Caco-2 (cell line): ENCODE measurements at places on chromosomes 4 and X.

DNA sequence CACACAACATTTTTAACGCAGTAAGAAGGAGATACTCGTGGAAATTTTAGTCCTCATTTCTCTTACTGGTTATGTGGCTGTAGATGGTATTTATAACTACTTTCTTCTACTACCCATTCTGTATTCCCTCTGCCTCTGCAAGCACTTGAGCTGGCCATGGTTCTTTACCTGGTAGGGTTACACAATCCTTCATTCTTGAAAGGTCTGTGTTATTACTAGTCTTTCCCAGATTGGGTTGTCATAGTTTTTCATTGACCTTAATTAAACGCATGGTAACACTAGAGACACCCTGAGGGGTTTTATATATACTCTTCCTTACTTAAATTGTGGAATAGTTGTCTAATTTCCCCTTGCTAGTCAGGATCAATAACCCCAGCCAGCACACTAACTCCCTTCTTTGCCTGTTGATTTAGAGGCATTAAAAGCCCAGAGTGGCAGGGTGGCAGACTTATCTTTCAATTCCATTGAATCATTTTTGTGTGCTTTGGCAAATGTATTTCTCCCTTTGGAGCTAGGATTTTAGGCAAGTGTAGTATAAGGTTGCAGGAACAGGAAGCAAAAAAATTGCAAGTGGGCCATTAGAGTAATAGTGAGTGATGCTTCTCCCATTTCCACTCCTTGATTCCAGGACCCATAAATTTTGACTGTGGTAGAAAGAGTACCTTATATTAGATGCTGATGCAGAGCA, 113.6 kb upstream of the EMCN start:
- no peak for DNase-seq

DNA sequence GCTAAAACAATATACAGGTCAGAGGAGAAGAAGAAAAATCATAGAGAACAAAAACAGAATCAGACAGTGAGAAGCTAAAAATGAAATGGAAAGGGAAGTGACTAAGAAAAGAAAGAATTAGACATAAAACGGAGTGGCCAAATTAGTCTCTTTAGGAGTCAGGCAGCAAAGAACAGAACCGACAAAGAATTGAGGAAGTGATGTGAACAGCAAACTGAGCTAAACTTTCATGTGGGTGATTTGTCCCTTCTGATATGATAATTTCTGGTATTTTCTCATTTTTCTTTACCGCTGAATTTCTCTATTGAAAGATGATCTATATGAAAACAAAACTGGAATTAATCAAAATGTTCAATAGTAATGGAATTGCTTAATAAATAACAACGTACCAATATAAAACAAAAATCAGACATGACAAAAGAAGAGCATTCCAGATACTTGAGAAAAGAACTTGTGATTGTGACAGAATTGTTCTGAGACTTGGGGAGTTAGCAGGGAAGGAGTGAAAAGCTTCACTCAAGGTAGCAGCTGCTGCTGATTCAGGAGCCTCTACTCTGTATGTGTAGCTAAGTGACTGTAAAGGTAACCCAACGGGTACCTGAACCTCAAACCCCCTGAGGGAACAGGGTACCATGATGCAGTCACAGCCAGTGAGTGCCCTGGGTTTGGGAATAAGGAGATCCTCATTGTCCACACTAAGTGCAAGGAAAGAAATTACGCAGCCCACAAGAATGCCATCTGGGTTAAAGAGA, 8.8 kb downstream of the TAPT1 start:
- DNase-seq = no peak

GRCh38 chr4:141972950-141973349, 336.6 kb downstream of the IL15 start:
- no peak for DNase-seq

DNA sequence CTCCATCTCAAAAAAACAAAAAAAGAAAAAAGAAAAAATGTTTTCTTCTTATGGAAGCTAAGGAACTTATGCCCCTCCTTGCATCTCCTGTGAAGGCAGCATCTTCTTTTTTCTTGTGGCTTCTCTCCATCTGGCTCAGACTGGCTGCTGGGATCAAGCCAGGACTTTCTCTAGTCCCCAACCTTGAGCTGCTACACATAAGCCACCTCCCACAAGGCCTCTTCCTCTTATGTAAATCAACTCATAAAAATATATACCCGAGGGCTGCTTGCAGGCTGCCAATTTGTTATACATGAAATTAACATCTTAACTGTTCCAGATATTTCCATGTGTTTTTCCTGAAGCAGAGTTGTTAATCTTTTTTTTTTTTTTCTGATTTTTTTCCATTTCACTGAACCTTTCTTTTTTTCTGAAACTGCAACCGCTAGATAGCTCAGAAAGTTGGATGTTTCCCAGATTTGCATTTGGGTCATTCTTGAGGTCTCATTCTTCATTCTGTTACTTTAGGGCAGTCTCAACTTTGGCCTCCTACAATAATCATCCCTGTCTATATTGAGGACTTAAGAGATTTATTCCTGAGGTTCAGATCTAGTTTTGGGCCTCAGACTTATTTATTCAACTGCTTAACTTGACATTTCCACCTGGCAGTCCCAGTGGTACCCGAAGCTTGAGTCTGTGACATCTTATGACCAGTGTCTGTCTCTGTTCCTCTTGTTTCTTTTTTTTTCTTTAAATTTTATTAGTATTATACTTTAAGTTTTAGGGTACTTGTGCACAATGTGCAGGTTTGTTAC, 10.3 kb downstream of the SNX25 start:
- DNase-seq = no peak

DNA sequence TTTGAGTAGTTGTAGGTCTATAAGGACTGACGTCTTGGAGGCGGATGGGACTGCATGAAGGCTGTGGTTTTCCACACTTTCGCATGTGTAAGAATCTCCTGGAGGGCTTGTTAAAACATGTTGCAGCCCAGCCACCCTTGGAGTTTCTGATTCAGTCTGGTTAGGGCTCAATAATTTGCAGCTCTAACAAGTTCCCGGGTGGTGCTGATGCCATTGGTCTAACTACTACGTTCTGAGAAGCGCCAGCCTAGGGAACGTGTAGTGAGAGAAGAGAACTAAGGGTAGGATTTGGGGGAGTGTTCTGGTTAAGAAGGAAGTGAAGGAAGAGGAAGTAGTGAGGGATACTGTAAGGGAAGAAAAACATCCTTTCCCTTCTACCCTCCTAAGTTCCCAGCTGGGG, 138.9 kb downstream of the LARP7 start:
- no peak for DNase-seq

GRCh38 chr4:19123681-19124080, 1102.1 kb upstream of the LCORL start:
- DNase-seq = no peak

DNA sequence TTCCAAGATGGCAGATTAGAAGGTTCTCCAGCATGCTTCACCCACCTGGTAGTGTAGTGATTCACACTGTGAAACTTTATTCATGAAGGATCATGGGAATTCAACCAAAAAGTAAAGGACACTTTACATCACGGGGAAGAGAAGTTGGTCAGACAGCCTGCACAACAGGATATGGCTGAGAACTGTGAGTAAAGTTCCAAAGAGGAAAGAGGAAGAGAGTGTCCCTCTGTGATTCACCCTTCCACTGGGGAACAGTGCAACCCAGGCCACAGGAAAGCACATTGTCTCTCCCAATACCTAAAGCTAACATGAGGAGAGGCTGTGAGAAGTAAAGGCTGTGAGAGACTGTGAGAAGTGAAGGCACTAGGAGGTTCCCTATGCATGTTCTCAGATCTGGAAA, 137.2 kb downstream of the STPG2 start:
- DNase-seq = no peak

DNA sequence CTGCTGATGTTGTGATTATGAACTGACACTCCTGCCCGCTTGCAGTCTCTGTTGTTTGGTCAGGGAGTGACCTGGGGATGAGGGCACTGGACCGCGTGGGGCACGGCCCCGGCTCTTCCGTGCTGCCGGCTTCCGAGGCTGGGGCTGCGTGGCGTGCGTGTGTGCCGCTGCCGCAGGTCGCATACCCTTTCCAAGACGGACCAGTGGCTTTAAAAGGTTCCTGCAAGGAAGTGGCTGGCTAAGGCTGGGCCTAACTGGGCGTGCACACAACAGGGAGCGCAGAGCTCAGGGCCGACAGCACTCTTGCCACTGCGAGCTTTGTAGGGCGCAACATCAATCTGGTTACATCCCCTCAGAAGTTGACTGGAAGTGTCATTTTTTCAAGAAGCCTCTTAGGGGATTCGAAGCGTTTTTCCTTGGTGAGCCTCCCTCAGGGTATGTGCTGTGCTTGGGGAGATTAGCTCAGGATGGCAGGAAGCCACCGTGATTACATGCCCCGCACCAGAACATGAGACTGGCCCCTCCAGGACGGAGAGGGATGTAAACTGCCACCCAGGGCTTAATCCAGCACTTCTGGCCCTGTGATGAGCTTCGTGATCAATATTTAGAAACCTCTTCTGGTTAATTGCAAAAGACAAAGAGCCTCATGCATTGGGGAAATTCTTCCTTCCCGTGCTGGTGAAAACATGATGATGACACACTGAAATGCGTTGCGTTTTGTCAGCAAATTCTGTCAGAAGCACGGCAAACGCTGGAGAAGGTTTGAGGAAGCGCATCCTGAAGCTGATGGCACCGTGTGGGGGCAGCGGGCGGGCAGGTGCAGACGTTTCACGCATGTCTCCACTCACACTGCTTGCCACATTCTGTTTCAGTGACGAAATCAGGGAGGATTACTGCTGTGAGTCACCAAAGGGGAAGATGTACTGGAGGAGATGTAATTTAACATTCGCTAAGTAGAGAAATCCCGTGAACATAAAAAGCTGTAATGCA, 11.1 kb downstream of the MAEA start:
- no peak for DNase-seq

DNA sequence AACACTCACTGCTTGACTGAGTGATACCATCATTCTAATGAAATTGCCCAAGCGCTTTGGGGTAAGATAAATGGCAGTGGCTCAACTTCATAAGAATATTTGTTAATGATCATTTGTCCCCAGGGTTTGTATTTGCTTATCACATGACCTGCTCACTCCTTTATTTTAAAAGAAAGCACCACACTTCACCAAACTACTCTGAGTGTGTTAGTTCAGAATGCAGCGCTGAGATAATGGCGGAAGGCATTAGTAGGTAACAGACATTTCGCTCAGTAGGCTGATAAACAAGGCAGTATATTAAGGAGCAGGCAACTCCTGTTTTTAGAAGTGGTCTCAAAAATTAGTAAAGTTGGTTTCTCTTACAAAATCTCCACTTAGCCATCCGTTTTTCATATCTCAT, 1.6 kb downstream of the SNX25 start:
- DNase-seq = no peak

GRCh38 chr4:726838-727237, 21.2 kb downstream of the PCGF3 start:
- DNase-seq = no peak

GRCh38 chrX:6826856-6827255, 291.9 kb upstream of the VCX3A start:
- DNase-seq = no peak

- DNase-seq = no peak
Observed at GRCh38 chrX:130874751-130875150, 28.3 kb downstream of the ENOX2 start.

- DNase-seq = no peak
Observed at GRCh38 chrX:11188664-11189063, 77.5 kb downstream of the HCCS start.
